ENCODE measurements at places on chromosomes 2 and 18.

- peak; percentile 52 for DNase-seq
Observed at GRCh38 chr18:27843783-27844777, 332.9 kb downstream of the CDH2 start.

GRCh38 chr2:55906993-55907392, 16.6 kb downstream of the EFEMP1 start:
- DNase-seq = no peak

DNA sequence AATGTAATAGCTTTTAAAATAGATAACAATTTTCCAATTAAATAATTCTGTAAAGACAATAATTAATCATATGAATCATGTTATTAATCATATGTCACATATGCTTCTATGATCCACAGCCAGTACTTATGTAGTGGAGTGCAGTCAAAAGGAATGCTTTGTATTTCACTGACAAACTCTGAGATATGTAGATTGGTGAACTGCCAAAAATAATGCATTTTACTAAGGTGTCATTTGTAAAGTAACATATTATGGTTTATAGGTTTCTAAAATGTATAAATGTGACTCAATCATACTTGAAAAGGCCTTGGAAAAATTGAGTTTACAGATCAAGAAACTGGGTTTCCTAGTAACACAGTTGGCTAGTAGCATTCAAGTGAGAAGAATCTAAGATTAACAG, 93.8 kb upstream of the KCNH7 start:
- DNase-seq = no peak

- DNase-seq = no peak
Observed at GRCh38 chr2:104658144-104658835, 195.6 kb upstream of the POU3F3 start.

DNA sequence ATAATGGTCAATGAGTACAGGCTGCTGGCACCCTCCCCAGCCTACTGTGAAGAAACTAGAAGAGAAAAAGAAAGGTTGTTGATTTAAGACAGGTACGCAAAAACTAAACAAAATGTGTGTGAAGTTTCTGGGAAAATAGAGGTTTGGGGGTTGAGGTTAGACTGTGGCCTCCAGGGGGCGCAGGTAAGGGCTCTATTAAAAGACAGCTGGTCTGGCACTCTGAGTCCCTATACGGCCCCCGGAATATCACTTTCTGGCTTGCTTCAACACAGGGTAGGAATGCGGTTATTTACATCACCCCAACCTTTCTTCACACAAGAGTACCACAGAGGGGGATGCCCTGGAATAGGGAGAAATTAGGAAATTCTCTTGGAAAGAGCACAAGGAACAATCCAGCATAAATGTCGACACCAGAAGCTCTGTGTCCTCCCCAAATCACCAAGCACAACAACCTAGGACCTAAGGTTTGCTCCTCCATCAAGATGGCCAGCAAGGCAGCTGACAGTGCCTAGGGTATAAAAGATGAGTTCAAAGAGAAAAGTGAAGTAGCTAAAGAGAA, 480.8 kb upstream of the KLHL29 start:
- DNase-seq = no peak

GRCh38 chr2:23007631-23008235, 377.2 kb upstream of the KLHL29 start:
- DNase-seq = no peak

DNA sequence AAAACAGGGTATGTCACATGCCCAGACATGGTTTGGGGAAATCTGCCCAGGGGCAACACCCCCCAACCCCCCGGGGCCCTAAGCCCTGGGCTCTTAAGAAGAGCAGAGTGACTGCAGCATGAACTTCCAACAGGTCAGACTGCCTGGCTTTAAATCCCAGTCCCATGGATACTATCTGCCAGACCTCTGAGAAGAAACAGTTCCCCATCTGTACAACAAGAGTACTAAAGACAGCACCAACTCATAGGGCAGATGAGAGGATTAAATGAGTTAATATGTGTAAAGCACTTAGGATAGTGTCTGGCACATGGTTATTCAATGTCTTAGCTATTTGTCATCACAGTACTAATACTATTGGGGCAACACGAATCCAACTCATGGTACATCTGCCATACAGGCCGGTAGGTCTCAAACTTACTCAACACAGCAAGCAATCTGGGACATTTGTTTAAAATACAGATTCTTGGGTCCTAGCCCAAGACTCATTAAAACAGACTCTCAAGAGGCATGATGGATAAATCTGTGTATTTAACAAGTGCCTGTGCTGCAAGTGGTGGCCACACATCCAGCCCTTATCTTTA, 23.4 kb downstream of the CDH2 start:
- no peak for DNase-seq

- no peak for DNase-seq
Observed at GRCh38 chr2:167381349-167381748, 493.1 kb downstream of the XIRP2 start.

- DNase-seq = no peak
Observed at GRCh38 chr2:53220969-53221368, 546.6 kb upstream of the CHAC2 start.

DNA sequence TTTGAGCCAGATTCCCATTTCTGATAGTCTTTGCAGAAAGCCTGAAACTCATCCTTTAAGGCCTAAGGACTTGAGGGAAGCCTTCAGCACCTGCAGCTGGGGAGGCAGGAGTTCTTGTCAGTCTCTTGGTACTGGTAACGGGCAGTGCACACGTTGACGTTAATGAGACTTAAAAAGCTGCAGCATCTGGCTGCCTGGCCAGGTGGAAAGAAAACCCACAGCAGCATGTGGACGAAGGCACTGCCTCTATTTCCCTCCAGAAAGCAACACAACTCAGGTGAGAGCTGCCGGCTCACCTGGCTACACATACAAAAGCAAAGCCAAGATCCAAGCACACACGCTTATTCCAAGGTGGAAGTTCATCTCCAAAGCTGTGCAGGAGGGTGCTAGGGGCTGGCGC, 178.8 kb downstream of the ANAPC1 start:
- DNase-seq = no peak

DNA sequence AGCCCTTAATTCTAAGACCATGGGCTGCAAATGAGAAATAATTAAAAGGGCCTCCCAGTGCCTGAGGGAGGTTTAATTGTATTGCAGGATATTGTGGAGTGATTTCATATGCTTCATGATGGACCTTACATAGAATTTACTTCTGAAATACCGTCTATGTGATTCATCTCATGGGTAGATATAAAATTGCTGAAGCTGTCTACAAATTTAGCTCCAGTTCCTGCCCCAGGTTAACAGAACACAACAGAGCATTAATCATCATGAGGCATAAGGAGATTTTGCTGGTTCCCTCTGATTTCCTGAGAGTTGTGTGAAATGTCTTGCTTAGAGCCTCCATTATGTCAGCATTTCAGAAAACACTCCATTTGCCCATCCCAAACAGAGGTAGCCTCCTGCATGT, 770 bp downstream of the UPP2 start:
- DNase-seq = no peak

DNA sequence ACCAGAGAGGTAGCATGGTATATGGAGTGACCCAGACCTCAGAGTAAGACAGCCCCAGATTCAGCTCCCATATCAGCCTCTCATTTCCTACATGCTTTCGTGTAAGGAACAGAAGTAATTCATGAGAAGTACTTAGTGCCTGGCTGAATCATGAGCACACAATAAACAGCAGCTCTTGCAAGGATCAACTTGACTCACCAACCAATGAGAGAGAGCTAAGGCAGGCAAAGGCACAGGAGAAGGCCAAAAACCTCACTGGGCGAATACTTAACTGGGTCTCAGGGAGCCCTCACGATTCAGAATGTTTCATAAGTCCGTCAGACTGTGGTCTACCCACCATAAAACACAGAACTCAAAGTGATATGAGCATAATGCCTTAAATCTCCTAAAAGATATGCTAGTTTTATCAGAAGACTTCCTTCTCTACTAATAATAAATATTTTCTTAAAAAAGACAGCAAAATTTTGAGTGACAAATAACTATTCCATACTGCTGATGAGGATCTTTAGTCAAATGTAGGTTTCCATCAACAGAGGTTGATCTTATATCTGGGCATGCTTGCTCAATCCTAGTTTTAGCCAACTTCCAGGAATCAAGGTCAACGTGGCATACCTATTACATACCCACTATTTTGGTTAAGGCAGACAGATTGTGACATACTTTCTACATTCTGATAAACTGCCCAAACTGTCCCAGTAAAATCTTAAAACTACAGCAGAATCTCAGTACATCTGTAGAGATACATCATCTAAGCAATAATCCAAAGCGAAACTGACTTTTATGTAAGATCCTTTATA, 34.9 kb downstream of the IMMT start:
- DNase-seq = no peak

DNA sequence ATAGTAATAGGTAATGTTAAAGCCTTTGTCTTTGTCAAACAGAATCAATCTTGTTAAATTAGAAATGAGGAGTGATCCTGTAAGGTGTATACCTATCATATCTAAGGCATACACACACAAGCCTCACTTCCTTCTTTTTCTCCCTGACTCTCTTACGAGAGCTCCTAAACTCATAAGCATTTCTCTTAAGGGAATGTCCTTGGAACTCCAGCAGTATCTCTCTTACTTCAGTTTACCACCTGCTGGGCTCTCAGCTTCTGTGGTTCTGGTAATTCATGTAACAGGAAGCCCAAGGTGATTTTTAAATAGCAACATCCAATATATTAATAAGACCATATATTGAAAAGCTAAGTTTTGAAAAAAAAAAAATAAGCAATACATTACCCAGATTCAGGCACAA, 85.9 kb downstream of the UBE2E3 start:
- no peak for DNase-seq

DNA sequence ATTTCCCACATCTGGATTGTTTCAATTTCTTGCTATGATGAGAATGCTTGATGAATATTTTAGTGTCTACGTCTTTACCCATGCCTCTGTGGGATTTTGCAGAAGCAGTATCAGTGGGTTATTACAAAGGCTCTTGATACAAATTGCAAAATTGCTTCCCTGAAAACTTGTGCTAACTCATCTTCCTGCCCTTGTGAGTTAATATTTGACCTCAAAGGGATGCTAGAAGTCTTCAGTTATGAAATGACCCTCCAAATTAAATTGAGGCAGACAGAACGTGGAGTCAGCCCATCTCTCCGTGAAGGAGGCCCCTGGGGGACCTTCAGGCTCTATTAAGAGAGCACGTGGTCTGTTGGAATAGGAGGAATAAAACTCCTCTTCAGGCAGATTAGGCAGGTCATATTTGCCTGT, 239.2 kb upstream of the HS6ST1 start:
- no peak for DNase-seq

GRCh38 chr2:85134896-85135659, 1.9 kb downstream of the TCF7L1 start:
- DNase-seq = no peak

DNA sequence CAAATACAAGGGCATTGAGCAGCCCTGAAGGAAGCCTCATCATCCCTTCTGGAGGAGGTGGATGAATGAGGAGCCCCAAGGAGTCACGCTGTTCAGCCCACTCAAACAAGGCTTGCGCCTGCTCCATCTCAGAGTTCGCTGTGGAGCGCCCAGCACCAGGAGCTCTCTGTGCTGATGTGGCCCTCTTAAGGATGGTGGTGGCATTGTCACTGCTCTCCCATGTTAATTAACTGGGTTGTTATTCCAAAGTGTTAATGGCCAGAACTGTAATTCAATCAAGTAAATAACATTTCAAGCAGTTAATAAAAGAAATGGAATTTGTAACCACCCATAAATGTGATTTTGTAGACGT, 726.0 kb upstream of the RAB6C start:
- DNase-seq = no peak

DNA sequence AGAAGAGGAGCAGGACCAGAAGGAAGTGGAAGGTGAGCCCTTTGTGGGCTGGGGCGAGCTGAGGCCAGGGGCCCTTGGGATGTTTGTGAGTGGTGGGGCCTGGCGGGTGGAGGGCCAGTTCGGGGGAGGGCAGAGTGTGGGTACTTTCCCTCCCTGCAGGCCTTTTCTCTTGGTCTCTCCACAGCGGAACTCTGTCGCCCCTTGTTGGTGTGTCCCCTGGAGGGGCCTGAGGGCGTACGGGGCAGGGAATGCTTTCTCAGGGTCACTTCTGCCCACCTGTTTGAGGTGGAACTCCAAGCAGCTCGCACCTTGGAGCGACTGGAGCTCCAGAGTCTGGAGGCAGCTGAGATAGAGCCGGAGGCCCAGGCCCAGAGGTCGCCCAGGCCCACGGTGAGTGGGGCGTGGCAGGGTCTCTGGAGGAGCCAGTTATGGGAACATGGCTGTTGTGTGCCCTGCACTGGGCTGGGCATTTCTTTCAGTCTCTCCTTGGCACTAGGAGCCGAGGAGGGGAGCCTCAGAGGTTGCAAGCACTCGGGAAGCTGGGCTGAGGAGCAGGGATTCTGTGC, 10.8 kb downstream of the STK11IP start:
- DNase-seq = no peak

DNA sequence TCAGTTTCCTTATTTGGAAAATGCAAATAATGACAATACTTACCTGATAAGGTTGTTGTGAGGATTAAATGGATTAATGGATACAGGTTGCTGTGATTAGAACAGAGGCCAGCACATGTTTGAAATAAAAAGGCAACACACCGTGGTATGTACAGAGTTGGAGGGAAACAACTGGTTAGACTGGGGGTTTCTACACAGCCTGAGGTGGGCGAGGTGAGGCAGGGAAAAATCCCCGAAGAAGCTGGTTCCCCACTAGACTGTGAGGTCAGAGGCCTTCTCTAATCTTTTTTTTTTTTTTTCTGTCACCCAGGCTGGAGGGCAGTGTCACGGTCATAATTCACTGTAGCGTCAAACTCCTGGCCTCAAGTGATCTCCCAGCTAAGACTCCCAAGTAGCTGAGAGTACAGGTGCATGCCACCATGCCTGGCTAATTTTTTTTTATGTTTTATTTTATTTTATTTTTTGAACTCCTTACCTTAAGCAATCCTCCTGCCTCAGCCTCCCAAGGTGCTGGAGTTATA, 1.2 kb upstream of the E2F6 start:
- DNase-seq = no peak

DNA sequence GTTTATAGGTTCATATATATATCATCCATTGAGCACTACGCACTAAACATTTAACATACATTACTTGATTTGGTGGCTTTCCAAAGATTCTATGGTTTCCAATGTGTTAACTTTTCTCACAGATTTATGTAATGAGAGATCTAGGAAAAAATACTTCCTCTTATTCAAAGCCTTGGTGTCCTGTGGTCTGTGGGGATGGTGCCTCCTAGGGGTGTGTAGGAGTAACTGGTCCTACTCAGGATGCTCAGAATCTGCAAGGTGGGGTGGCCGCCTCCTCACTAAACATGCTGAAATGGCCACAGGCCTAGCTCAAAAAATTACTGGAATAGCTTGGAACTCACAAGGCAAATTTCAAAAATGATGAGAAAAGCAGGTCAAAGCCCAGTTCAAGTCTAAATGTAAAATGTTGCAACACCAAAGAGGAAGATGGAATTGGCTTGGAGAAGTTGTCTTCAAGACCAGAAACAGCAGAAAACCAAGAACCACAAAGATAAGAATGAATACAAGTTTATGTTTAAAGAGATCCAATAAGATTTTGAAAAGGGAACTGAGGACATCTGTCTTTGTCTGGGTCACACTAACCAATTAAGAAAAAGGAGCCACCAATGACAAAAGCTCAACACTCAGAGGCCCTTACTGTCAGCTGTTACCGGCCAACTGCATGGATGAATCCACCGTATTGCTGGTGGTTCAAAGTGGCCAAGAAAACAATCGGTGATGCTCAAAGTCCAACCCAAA, 11.5 kb downstream of the GPR55 start:
- DNase-seq = no peak

Data from HFF-Myc (cell line).